ENCODE measurements at places on chromosomes 7 and 10.
A peak's percentile ranks its signal among the peaks of the same experiment; 100 is the strongest.

GRCh38 chr7:100682991-100683658, 9.6 kb downstream of the GNB2 start:
- no peak for DNase-seq

GRCh38 chr7:10225275-10225674, 748.4 kb upstream of the PHF14 start:
- DNase-seq: no peak

GRCh38 chr7:155333346-155334234, 35.9 kb downstream of the INSIG1 start:
- no peak for DNase-seq

- no peak for DNase-seq
Observed at GRCh38 chr7:127706766-127707165, 54.8 kb downstream of the SND1 start.

DNA sequence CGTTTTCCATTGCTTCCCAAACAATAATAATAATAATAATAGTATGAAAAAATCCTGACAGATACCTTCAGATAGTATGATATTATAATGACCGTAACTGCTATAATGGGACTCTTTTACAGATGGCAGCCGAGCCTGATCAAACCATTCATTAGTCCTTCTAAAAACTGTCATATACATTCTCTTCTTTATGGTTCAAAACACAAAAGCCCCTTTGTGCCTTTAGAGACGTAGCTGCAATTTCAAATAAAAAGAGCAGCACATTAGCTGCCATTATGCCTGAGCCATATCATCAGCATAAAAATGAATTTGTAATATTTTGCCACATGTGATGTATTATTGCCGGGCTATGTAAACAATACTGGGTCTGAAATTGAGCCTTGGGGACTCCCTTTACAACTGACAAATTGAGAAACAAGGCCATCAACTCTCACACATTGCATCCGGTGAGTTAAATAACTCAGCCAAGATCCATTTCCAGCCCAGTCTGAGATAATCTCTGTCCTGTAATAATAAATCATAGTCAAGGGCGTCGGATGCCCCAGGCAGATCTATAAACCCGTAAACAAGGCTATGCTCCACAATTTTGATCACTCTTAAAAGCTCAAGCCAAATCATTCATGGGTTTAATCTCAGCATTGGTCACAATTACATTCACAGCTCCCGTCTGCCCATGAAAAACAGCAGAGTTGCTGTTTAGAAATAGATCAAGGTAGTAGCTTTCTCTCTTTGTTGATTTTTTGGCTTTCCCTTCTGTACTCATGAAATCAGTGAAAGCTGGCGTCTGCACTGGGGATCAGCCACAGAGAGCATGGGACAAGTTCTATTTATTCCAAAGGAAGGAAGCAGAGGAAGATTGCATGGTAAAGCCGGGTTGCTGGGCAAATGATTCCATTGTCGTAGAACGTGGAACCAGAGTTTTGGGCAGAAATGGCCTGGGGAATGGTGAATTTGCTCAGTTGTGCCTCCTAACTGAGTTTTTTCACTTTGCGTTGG, 150.1 kb upstream of the BMPER start:
- DNase-seq: no peak

DNA sequence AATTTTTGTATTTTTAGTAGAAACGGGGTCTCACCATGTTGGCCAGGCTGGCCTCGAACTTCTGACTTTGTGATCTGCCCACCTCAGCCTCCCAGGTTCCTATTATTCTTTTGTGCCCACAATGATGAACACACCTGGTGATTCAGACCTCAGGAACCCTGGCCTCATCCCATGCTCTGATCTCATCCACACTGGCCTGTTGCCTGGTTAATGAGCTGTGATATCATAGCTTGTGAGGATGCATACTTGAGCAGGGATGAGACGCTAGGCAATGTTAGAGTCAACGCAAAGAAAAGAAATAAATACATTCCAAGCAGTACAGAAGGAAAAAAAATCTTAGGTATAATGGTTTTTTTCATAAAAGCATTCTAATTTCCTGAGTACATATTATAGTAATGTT, 82.4 kb upstream of the RNF32 start:
- no peak for DNase-seq

- no peak for DNase-seq
Observed at GRCh38 chr10:17878896-17879295, 69.7 kb downstream of the MRC1 start.

DNA sequence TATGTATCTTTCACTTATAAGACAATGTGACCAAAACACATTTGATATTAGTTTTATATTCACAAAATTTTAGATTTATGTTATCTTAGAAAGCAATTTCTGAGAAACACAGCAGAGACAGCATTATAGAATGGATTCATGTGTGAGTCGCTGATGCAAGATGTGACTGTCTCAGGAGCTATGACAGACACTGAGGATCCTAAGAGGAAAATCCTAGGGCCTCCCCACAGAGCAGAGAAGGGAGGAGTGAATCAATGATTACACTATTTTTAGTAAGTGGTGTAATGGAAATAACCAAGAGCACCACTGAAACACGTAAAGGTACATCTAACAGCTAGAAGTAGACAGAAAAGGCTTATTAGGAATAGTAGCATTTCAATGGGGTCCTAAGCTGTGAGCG, 204.0 kb upstream of the PTN start:
- DNase-seq: no peak

- DNase-seq: no peak
Observed at GRCh38 chr7:17054206-17054605, 172.4 kb upstream of the AGR3 start.

DNA sequence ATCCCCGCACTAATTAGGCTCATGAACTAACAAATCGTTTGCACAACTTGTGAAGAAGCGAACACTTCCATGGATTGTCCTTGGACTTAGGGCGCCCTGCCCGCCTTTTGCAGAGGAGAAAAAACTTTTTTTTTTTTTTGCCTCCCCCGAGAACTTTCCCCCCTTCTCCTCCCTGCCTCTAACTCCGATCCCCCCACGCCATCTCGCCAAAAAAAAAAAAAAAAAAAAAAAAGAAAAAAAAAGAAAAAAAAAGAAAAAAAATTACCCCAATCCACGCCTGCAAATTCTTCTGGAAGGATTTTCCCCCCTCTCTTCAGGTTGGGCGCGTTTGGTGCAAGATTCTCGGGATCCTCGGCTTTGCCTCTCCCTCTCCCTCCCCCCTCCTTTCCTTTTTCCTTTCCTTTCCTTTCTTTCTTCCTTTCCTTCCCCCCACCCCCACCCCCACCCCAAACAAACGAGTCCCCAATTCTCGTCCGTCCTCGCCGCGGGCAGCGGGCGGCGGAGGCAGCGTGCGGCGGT, at the start of gene EMX2:
TSS of gene EMX2 (plus strand) at position 41 of the 519 bp plus-strand sequence. CDS start 522 bp downstream, outside the sequence.
- DNase-seq: no peak

DNA sequence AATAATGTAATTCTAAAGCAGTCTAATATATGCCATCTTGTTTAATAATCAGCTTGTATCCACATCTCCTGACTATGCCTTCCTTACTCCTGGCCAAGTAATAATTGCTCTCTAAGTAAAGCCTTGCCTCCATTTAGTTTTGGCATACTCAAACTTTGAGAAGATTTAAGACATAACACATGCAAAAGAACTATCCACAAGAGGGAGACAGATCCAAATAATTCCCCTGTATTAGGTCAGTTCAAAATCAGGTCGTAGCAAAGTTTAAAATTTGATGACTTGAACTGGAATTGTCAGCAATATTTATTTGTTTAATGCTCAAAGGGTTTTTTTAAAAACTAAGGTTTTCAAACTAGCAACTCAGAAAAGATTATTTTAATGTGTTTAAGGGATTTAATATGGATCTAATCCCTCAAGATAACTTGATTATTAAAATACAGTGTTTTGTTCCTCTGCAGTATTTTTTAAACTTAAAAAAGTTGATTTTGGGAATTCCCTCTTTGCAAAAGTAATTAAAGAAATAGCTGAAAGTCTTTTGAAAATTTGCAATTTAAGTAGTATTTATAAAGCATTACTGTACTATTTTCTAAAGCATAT, 95.3 kb downstream of the HDAC9 start:
- DNase-seq: peak; percentile 52

DNA sequence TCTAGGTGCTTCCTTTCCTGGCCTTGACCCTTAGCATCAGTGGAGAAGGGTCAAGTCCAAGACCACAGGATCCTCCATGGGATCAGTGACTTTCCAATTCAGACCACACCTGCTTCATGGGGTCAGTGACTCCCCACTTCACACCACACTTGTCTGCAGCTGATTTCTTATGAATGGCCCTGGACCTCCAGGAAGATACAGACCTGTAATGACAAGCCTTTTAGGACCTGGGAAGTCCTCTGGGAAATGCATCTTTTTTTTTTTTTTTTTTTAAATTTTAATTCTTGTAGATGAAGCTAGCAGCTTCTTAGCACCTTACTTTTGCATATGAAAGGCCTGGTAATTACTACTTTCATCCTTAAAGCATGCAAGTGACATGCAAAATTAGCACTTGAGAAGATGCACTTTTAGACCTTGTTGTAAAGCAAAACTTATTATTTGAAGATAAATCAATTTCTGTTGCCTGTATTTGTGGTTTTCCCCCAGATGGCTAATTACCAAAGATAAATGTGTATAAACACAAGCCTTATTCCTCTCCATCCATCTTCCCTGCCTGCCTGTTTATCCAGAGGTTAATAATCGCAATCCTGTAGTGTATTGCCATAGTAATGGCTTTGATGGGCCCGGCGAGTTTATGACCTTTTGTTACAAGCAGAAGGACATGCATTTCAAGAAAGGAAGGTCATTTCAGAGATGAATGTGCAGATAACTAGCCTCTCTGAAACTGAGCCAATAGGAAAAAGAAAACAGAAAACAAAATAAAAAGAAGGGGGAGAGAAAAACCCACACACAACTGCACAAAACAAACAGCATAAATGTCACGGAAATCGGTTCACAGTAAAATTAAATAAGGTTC, 1018.7 kb downstream of the TYW1 start:
- DNase-seq: no peak

Measured in AG09319 (cell line).